GM04503 (cell line): ENCODE measurements at places on chromosomes 2 and 18.

- DNase-seq = no peak
Measured at GRCh38 chr2:25041307-25041927, 459 bp upstream of the EFR3B start.

DNA sequence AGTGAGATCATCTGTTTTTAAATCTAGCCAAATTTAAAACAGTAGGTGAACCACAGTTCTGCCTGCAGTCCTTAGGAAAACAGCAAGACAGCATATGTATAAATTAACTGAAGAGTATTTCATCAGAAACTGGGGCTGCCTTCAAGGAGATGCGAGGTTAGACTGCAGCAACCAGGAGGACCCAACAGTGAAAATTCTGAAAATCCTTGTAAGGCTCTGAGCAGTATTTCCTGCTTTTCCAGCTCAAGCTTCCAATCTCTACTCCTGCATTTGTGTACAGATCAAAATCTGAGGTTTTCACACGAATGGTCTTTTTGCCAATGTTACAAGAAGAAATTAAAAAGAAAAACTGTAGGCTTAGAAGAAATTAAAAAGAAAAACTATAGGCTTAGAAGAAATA is 43.7 kb downstream of the CERKL start:
- no peak for DNase-seq

DNA sequence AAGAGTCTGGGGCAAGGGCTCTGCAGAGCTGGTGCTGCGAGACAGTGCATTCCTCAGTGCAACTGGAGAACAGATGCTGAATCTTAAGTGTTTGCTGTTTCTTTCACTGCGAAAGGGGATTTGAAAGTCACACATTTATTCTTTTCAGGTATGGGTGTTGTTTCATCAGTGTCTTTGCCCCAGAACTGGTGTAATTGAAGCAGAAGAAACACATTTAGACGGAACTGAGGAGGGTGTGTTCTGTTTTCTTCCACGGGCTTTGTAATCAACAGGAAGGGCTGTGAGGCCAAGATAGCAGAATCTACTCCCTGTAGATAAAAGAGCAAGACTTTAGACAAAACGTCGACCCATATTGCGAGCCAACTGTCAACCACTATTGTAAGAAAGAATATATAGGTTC is 151.9 kb downstream of the EPHA4 start:
- no peak for DNase-seq

DNA sequence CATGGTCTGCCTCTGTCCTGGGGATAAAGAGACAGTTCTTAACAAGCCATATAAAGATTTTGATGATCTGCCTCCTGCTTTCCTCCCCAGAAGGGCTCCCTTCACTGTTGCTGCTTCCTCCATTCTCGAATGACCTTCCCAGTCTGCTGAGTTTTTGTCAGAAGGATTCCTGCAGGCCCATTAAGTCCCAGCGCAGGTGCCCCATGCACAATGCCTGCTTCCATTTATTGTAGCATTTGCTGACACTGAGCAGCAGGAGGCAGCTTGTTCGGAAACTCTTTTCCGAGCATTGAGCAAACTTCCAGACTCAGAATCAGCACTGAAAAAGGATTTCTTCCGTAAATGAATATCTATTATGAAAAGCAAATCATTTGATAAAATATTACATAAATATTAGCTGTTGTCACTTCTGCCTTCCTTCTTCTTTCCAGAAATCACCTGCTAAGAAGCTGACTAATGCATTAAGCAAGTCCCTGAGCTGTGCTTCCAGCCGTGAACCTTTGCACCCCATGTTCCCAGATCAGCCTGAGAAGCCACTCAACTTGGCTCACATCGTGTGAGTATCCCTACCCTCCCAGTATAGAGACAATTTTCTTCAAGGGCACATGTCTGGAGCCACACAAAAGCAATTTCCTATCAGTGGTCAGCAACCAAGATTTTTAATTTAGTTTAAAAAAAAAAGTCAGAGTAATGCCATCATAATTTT is 110.4 kb downstream of the DTNA start:
- no peak for DNase-seq

DNA sequence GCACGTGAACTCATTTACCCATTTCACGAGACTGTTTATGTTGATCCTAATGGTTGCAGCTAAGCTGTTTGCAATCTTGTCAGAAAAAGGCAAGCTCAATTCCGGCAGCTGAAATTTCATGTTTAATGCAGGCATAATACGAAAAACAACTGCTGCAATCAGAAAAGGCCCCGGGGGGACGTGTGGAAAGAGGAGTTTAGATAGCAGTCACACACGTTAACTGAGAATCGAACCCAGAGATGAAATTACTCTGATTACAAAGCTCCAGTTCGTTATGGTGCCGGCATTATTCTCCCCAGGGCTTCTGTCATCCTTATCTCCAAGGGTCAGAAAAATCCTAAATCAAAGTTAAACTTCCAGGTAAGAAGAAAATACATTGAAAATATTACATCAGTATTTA is 79.9 kb upstream of the MYT1L start:
- no peak for DNase-seq

DNA sequence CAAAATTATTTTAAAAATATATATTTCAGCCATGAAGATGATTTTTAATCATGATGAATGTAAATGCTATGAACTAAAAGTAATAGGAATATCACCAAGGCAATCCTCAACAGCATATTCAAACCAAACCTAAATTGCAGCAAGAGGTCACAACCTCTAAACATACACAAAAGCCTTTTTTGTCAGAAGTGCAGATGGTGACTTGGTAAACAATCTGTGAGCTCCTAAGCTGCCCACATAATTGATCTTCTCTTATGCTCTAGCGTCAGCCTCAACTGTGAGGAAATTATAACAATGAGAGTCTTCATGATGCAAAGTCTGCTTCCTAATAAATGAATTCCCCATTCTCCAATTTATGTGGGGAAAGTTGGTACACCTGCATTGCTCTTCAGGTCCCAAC is 113.2 kb downstream of the TSN start:
- DNase-seq = no peak

DNA sequence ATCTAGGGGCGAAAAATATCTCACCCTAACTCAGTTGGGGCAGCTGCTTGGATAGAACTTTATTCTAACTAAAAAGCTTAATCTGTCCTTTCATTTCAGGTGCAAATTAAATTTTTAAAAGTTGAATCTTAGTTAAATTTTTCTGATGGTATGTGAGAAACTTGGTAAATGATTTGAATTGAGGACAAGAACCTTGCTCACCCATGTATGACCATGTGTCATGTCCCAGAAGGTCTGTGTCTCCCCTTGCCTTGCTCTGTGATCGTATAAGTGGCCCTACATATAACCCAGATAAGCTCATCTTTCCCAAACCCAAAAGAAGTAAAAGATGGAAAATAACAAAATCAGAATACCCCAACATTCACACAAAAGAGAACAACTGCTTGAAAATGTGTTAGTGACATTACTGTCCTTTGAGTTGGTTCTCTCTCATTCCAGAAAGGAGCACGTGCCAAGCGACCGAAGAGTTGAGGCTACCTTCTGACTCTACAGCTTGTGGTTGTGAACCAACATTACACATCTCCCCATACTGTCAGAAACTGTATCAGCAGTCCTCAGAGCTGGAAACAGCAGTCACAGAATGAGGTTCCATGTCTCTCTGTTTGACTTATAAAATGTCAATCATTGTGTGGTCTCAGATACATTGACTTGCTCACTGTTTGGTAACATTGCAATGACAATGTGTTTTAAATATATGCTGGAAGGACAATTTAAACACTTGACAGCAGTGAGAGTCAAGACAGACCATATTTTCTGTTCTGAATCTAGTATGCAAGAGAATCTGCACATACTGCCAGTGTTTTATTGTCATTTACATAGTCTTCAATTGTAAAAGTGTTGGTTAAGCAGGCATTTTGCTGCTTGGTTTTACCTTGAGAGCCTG is 46.3 kb upstream of the TANK start:
- no peak for DNase-seq

GRCh38 chr2:3442185-3442584 is 62.7 kb downstream of the TRAPPC12 start:
- no peak for DNase-seq

DNA sequence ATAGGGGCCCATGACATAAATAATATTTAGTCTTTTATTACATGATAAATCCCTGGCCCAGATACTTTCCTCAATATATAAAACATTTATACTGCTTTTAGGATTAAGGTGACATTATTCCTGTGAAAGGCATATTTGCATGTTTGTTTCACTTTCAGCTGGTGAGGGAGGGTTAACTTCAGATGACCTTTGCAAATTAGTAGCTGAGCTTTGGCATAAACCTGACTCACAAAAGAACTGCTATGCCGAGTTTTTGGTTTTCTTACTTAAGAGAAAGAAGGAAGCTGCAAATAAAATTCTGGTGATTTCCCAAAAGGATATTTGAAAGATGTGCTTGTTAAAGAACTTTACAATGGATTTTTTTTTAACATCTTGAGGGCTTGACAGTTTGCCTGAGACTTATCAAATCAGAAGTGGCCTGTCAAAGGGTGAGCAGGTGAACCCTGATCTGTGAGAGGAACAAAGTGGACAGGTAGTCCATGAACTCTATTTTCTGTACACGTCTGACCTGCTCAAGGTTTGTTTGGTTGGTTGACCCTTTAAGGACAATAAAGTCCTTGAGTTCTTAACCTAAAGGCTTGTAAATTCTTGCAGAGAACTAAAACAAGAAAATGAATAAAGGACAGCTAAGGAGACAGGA is 93.5 kb downstream of the FAM124B start:
- DNase-seq = no peak

DNA sequence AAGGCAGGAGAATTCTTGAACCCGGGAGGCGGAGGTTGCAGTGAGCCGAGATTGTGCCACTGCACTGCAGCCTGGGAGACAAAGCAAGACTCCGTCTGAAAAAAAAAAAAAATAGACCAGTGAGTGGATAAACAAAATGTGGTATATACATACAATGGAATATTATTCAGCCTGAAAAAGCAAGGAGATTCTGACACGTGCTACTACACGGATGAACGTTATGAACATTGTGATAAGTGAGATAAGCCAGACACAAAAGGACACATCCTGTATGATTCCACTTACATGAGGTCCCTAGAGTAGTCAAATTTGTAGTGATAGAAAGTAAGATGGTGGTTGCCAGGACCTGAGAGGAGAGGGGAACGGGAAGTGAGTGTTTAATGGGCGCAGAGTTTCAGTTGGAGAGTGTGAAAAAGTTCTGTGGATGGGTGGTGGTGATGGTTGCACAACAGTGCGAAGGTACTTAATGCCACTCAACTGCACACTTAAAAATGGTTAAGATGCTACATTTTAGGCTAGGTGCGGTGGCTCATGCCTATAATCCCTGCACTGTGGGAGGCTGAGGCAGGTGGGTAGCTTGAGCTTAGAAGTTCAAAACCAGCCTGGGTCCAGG is 38.3 kb downstream of the NIFK start:
- DNase-seq = no peak

DNA sequence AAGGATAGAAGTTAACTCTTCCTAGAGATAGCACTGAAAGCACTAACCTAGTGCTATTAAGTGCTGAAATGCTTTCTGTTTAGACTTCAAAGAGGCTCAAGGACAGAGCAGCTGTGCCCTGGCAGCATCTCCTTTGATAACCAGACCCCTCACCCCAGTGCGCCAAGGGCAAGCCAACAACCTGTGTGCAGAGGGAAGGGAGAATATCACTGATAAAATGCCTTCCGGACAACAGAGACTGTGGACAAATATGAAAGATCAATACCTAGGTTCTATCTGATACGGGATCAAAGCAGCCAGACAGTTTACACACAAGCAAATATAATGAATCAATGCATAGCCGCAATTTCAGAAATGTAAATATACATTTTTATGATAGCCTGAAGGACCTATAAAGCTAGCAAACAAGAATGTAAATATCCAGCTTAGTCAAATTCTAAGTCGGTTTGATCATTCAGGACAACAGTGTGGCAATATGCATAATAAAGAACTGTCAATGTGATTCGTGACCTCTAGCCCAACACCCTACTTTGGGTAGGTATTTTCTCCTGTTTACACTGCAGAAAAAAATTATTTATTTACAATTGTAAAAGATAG is 91.8 kb upstream of the RFX8 start:
- no peak for DNase-seq

DNA sequence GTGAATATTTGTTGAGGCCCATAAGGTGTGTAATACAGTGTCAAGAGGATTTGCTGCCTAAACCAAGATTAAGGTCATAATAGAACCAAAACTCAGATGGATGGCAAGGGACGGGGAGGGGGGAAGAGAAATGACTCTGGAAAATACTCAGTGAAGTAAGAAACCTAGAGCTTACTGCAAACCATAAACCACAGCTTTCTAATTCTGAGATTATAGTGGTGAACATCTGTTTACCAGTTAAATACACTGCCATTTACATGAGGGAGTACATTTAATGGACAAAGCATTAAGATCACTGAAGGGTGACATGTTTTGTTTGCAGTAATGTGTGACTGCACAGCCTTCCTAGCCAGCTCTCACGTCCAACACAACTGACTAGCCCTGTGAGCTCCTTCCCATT is 19.8 kb downstream of the EVX2 start:
- no peak for DNase-seq

GRCh38 chr2:101748000-101748399 is 50.5 kb downstream of the MAP4K4 start:
- no peak for DNase-seq

DNA sequence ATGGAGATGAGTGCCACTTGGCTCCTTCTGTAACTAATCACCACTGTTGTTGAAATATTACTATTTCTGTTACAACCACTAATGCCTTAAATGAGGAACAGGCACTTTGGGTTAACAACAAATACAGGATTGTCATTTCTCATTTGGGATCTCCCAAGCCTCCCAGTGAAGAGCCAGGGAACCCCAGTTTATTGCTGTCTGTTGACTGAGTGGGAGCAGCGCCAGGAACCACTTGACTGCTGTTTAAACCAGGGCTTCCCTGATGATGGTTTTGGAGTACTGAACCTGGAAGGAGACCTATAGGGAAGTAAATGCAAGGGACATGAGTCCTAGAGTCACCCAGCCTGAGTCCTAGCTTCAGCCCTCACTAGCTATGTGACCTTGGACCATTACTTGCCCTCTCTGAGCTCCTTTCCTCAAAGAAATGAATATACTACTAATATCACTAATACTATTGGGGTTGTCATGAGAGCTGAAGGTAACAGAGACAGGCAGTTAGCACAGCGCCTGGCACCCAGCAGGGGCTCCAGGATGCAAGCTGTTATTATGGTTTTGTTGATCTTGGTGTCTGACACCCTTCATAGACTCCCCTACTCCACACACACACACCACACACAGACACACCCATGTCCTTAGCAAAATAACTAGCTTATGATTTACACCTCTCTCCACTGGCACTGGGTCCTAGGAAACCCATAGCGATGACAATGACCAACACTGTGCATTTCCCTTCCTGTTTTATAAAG is 104.2 kb upstream of the FZD7 start:
- DNase-seq = no peak

DNA sequence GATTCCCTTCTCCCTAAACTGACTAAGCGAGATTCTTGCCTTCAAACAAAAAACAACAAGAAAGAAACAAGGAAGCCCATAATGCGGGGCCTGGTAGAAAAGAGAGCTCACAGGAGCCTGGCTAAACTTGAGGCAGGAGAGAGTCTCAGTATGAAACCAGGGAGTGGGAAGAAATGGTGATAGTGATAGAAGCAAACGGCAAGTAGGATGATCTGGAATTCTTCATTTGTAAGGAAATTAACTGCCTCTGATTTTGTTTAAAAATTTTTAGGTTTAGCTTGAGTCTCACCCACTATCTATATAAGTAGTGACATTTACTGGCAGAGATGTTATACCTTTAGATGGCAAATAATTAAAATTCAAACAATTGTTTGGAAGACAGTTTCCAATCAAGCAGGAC is 1356.5 kb upstream of the LRRTM1 start:
- no peak for DNase-seq
